Stimulated activated CD8-positive, alpha-beta memory T cell treated with anti-CD3 and anti-CD28 coated beads, Interleukin-4, amount 100 ng/mL, for 1 hour (primary cell): ENCODE measurements at places on chromosomes 3 and 15.

GRCh38 chr3:171563298-171563697, 103.1 kb upstream of the TNIK start:
- no peak for DNase-seq

- DNase-seq: no peak
Observed at GRCh38 chr15:68371160-68371559, 60.8 kb downstream of the ITGA11 start.

DNA sequence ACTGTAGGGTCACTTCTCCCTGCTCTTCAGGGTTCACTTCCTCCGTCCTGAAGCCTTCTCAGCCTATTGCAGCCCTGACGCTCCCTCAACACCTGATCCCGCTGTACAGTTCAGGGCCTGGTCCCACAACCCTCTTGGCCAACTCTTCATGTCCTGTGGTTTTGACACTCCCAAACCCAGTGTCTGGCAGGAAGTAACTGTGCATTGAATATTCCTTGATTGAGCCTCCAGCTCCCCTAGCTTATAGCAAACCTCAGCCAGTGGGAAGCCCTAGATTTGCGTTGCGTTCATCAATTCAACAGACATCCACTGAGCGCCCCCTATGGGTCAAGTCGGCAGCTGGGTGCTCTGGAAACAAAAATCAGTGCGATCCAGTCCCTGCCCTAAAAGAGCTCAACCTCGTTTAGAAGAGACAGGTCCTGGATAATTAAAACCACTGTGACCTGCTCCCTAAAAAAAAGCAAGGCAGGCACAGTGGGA, 13.5 kb downstream of the UBAP1L start:
- DNase-seq: no peak

DNA sequence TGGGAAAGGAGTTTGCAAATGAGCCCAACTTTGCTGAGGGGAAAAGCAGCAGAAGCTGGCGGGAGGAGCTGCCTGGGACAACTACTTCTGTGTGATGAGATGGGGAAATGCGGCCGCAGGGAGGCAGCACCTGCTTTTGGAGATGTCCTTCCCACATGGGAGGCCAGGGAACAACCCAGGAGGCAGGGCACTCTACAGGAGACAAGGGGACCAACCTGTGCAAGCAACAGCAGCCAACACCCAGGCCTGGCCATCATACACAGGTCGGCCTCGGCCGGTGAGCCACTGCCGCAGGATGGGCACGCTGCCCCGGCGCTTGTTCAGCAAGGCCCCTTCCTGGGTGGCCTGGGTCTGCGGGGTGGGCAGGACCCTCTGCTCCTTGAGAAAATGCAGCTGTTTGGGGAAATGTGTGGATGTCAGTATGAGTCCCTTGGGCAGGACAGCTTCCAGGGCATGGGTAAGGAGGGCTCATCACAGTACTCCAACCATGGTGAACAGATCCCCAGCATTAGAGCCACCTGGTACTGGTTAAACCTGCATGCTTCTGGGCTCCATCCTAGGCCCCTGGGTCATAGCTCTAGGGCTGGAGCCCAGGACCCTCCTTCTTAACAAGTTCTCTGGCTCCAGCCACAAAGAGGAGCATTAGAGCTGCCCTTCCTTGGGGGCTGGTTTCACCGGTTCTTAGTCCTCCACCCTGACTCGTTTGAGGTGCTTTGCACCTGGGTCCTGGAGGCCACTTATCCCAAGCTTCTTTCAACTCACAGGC, 11.6 kb downstream of the EPB42 start:
- DNase-seq: no peak

DNA sequence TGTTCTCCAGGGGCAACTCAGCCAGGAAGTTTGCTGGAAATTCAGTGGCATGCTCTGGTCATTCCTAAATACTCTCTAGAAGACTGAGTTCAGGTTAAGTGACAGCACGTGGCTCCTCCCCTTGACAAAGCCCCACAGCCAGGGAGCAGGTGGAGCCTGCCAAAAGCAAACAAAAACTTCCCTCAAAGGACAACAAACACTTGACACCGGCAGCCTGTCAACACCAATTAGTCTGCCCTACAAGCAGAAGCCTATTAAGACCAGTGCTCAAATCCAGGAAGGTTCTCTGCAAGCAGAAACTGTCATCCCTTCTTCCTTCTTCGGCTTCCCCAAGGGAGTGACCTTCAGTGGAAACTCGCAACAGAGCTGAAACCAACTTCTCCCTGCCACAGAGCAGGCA, 5.0 kb downstream of the MEX3B start:
- DNase-seq: no peak

- no peak for DNase-seq
Observed at GRCh38 chr3:124878561-124879336, 8.4 kb downstream of the ITGB5 start.
